Activated gamma-delta T cell treated with anti-CD3 and anti-CD28 coated beads, Interleukin-2, amount 50 U/mL, for 16 hours (primary cell): ENCODE measurements at places on chromosomes 3 and 15.

DNA sequence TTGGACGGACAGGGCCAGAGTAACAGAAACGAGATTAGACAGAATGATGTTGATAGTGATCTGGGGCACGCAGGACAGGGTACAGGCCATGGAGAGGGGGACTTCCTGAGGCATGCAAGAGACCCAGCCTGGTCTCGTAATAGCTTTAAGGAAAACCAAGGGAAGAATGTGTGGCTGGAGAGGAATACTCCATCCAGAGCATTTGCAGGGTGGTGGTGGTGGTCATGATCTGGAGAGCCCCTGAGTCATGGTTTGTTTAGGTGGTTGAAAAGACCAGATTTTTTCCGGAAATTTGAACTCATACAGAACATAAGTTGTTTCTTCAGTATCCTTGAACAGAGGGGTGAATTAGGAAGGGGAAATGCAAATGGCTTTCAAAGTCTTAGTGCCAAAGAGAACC is 138.5 kb downstream of the DUT start:
- no peak for DNase-seq

DNA sequence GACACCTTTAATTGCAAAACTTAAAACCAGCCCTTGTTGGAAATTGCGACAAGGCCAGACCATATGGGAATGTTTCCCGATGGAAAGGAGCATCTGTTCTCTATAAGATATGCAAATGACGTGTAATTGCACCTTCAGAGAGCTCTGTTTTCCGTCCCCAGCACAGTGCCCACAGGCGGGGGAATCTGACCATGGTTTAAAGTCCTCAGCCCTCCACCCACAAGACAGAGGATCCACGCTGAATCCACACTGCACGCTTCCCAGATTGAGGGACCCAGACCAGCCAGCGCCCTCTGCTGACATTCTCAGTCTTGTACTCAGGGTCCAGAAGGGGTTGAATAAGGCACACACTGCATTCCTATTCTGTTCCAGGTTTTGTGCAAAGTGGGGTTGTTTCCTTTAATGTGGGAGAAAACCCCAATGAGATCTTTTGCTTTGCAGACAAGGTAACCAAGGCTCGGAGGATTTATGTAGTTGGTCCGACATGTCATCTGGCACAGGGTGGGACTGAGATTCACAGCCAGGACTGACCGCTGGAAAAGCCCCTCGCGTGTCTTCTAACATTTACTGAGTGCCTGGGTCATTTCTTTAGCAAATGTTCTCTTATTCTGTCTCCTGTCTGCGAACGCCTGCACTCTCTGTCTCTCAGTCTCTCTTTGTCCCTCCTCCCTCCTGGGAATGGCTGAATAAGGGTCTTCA is 36.8 kb upstream of the KLHL25 start:
- no peak for DNase-seq

DNA sequence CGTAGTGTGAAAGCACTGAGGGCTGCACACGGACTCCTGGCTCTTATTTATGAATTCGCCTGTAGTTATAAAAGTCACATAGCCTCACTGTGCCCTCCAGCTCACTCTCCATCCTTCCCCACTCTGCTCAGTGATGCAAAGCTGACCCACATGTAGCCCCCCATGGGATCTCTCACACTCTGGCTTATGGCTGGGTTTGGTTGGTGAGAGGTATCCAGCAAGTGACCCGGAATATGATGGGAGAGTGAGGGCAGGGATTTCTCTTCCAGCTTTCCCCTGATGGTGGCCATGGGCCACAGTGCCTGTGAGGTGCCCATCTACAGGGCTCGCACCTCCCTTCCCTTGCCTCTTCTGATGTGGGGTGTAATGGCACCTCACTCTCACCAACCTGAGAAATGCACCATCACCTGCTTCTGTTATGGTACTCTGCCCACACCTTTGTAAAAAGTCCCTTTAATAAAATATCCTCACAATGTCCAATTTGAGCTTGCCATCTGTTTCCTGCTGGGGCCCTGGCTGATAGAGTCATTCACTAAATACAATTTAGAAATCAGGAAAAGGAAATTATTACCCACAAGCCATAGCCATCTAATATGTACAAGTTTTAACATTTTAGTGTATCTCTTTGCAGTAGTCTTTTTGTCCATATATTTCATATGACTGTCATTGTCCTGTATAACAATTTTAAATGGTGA is 93.6 kb downstream of the SCN11A start:
- no peak for DNase-seq

- DNase-seq = no peak
Measured at GRCh38 chr3:146780251-146780650, 175.1 kb upstream of the PLSCR5 start.

GRCh38 chr15:81339321-81339720 is 15.4 kb upstream of the STARD5 start:
- no peak for DNase-seq

DNA sequence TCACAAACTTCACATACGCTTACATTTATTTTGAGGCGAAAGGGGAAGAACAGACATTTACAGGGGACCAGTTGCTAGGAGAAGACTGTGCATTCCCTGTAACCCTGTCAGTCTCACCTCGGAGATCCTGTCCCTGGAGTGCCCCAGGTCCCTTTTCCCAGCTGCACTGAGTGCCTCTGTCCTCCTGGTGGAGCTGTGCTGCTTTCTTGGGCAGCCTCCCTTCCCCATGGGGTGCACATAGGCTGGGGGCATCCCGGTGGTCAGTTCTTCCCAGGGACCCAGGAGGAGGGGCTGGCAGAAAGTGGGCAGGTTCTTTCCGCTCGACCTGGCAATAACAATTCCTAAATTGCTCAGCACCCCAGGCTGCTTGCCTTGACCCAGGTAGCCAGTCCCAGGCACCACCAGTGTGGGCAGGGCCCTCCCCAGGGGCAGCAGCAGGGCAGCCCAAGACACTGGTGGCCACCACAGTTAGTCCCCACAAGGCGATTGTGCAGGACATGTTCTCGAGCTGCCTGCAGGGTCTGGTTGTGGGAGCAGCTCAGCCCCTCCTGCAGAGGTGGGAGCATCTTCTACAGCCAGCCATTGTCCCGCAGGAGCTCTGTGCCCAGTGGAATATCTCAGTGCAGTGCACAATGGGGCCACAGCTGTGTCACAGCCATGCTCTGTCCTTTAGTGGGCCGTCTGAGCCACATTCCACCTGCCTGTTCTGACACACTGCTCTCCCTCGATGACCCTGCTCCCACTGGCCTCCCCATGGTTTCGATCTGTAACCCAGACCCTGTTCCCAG is 36.3 kb downstream of the APBA2 start:
- no peak for DNase-seq

- DNase-seq = no peak
Measured at GRCh38 chr3:12440927-12441714, 43.2 kb upstream of the TSEN2 start.

DNA sequence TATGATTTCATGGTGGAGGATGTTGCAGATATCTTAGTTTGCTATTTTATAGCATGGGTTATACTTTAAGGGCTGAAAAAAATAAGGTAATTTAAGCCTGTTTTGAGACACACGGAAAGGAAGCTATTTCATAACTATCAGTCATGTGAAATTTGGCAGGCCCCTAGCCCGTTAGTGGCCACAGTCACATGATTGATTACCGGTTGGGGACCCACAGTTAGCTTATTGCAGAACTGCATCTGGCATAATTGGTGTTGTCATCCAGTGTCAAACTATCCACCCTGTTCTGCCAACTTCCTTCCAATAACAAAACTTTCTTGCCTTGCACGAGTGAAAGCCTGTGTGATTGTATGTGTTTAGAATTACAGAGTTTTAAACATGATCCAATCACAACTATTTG is 35.2 kb downstream of the FNDC3B start:
- DNase-seq = no peak

GRCh38 chr15:92510163-92510882 is 116.6 kb downstream of the ST8SIA2 start:
- DNase-seq = no peak

DNA sequence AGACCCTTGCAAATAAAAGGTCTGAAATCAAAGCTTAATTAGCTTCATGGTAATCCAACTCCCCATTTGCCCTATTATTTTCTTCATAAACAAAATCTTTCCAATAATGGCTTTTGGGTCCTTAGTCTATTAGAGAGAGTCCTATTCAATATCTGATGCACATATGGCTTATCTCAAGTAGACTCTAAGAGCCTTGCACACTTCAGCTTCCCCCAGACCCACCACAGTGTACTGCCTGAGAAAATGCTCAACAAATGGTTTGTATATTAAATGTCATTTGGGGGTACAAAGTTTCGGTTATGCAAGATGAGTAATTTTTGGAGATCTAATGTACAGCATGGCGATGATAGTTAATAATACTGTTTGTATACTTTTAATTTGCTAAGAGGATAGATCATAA is 28.9 kb downstream of the FSTL1 start:
- no peak for DNase-seq

DNA sequence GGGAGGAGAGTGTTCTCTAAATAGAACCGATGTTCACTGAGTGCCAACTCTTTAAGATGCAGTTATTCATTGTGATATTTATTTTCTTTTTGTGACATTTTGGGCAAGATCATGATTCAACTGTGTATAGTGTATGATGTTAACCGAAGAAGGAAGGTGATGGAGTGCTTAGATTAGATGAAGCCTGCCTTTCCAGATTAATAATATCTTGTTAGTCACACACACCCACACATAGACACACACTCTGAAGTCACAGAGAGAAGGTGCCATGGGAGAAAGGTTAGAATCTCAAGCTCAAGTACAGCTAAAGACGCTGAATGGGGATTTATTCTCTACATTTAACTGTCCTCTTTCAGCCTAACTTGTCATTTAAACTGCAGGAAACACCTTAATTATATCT is 77.0 kb downstream of the SLC9A9 start:
- no peak for DNase-seq

DNA sequence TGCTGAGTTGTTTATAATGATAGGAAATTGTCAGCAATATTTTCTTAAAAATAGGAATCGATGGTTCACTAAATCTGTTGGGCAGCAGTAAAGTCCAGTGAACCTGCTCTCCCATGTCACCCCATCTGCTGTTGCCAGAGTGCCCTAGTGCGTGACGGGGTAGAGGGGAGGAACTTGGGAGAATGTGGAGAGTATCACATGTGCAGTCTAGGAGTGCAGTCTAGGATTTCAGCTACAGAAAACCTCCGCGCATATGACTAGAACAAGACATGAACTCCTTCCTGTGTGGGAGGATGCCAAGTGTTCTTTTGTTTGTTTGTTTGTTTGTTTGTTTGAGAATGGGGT is 74.6 kb upstream of the ACAD9 start:
- no peak for DNase-seq
